ENCODE measurements at places on chromosomes 11 and 22.

DNA sequence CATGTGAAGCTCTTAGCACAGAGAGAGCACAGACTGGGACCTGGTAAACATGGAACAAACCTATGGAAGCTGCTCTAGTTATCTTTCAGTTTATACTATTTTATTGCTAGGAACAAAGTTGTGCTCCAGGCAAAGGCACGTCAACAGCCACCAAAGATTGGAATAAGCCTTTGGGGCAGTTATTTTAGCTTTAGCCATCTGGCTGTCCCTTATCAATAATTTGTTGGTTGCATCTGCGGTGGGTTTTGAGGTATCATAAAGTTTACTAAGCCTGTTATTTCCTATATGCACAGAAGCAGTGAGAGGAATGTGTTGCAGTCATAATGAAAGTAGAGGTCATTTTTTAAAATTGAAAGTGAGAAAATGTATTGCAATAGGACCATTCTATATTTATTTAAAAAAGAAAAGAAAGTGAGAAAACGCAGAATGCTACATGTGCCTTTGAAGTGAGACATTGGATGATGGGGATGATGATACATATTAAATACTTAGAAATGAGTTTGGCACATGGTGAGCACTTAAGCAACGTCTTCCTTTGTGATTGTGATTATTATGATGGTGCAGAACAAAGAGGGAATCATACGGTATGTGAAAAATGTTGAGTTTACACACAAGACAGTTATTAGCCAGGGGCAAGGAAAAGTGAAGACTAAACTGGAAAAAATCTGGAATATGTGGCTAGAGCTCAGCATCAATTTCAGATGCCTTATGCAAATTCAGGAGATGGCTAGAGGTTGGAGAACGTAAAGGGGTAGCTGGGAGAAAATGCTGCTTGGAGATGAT is 58.3 kb downstream of the PRR5L start:
- DNase-seq = no peak

GRCh38 chr11:18225913-18226312 is 10.7 kb downstream of the SAA4 start:
- no peak for DNase-seq

DNA sequence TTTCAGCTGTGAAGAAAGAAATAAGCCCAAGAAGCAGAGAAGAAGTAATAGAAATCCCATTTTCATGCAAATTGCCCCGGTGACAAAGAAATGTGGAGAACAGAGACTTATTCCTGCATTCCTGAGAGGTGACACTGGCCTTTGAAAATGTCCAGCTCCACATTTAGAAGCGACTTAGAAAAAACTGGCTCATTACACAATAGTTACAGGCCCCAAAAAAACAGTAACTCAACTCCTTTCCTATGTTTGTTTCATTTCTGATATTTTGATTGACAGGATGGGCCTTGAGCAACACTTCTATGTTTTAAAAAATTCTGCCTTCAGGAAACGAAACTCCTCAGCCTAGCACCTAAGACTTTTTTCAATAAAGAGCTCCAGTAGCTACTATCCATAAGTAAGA is 726.9 kb upstream of the TENM4 start:
- DNase-seq = no peak

DNA sequence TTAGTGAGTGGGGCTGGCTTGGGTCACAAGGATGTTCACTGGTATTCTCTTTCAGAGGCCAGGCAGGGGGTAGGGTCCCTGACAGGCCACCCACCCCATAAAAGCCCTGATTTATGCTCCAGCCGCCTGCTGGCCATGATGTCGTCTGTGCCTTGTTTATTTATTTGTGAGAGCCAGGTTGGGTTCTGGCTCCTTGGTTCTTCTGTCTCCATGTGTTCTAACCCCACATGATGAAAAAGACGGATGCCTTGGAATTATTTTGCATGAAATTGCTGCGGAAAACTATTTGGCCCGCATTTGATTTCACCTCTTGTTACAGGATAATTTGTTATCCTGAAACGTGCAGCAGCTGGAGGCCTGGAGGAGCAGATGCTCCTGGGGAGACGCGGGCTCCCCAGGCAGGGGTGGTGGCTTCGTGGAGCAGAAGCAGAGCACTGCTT is 46.3 kb upstream of the WNT11 start:
- DNase-seq = no peak

GRCh38 chr11:124481365-124482323 is 36.1 kb upstream of the OR8B8 start:
- peak; percentile 29 for DNase-seq
